Immature natural killer cell (primary cell): ENCODE measurements at places on chromosomes 12 and 14.

- DNase-seq, result no peak
Observed at GRCh38 chr12:30825341-30825740, 70.6 kb upstream of the CAPRIN2 start.

- no peak for DNase-seq
Observed at GRCh38 chr14:84657911-84658310, 872.0 kb upstream of the FLRT2 start.

DNA sequence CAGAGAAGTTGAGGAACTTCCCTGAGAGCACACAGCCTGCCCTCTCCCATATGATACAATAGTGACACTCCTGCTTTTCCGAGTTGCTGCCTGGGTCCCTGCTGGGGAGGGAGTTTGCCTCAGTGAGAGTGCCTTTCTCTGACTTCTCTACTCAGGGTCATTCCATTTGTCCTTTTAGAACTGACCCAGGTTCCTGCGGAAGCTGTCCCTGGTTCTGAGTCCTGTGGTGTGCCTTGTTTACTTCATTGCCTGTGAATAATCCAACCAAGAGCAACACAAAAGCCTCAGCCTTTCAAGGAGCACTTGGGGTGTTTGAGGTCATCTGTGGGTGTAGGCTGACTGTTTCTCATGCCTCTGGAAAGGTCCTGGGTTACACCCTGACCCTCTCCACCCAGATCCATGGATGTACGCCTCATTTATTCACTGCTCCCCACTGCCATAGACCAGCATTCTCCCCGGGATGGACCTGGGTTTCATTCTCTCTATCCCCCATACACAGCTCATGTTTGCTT, 13.6 kb downstream of the SERPINA1 start:
- no peak for DNase-seq

GRCh38 chr14:104505085-104506074, 74.2 kb upstream of the C14orf180 start:
- DNase-seq, result no peak

DNA sequence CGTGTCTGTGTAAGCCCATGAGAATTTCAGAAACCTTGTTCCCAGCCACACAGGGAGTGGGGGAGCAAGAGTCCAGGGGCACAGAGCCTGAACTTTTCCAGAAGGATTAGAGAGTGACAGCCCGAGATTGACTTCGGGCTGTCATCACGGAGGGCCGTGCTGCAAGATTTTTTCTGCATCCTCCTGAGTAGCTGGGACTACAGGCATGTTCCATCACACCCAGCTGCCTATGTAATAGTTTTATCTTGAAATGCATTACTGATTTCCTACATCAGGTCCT, 14.4 kb downstream of the EVL start:
- DNase-seq, result no peak

GRCh38 chr12:125888921-125889320, 823.7 kb downstream of the AACS start:
- DNase-seq, result no peak

- no peak for DNase-seq
Observed at GRCh38 chr14:78512021-78512420, 341.8 kb downstream of the NRXN3 start.

DNA sequence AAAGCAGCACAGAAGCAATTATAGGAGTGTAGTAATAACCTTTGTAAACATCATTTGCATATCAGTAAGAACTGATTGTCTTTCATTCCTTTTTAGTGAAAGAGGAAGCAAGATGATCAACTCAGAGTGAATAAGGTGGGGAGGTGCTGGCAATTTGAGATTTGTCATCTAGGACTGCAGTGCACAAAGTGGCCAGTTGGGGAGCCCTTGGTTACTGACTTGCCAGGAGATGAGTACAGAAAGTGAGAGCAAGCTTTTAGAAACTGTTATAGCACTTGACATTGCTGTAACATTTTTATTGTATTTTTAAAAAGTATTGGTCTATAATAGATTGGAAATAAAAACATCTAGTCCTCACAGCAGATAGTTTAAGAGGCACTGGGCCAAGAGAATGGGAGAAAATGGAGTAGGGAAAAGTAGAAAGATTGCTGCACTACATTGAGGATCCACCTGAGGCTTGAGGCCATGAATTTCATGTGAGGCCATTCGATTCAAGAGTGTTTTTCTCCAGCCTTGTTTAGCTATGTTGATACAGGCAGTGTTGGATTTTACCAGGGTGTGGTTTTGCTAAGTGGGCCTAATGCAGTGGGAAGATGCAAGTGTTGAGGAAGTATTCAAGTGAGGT, 98.2 kb downstream of the SNAPC1 start:
- peak; percentile 31 for DNase-seq

GRCh38 chr12:107400686-107401447, 284.7 kb upstream of the PWP1 start:
- no peak for DNase-seq

- DNase-seq, result no peak
Observed at GRCh38 chr14:50828721-50829488, 2.1 kb downstream of the NIN start.

DNA sequence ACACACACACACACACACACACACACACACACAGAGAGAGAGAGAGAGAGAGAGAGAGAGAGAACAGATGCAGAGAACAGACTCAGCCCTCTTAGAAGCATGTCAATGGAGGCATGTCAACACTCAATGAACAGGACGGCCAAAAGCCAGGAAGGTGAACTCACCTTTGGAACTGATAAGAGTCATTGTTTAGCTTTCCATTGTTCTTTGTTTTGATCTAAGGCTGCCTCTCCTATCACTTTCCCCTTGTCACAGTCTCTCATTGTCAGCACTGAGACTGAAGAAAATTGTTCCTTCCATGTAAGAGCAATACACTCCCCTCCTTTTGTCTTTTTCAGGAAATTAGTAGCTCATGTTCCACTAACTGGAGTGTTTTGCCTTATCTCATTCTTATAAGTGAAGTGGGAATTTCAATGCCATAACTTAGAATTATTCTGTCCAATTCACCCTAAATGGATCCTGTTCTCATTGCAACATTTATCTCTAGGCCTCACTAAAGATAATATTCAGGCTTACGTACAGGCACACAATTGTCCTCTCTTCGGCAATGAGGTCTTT, 218.0 kb downstream of the DUSP6 start:
- DNase-seq, result no peak

DNA sequence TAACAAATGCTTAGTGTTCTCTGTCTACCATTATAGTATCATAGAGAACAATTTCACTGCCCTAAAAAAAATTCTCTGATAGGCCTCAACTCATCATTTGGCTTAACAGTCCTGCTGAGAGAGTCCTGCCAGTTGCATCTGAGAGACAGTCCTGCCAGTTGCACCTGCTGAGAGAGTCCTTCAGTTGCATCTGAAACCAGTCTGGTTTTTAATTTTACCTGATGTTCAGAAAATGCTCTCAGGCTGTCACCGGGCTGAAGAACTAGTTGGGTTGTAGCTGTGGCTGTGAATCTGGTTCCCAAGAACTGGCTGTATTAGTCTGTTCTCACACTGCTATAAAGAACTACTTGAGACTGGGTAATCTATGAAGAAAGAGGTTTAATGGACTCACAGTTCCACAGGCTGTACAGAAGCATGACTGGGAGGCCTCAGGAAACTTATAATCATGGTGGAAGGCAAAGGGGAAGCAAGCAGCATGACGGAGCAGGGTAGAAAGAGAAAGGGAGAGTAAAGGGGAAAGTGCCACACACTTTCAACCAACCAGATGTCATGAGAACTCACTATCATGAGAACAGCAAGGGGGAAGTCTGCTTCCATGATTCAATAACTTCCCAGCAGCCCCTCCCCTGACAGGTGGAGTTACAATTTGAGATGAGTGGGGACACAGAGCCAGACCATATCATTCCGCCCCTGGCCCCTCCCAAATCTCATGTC, 51.6 kb downstream of the PRKCH start:
- DNase-seq, result no peak
